ENCODE measurements at places on chromosomes 5 and 9. TPM values are rescaled to one million over a fixed set of nuclear protein-coding genes. Genes with fewer than 3 reads are reported as not detected.

DNA sequence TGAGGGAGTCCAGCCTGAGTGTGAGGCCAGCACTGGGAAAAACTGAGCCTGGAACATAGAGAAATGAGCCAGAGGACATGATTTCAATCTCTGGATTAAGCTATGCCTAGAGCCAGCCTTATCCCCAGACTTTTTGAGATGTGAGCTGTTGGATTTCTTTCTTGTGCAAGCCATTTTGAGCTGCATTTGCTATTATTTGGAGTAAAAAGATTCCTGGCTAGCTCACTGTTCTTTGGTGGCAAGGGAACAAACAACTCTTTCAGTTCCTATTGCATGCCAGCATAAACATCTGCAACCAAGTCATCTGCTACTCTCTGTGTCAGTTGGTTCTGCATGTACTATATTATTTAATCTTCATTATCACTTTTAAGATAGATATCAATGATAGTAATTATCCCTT, 70.1 kb upstream of the MAN2A1 start:
- H3K4me3 ChIP-seq: no peak overlapping the region
- no peaks in the 10 kb centered on the region for H3K36me3 ChIP-seq
- no peaks in the 10 kb centered on the region for H3K27me3 ChIP-seq

DNA sequence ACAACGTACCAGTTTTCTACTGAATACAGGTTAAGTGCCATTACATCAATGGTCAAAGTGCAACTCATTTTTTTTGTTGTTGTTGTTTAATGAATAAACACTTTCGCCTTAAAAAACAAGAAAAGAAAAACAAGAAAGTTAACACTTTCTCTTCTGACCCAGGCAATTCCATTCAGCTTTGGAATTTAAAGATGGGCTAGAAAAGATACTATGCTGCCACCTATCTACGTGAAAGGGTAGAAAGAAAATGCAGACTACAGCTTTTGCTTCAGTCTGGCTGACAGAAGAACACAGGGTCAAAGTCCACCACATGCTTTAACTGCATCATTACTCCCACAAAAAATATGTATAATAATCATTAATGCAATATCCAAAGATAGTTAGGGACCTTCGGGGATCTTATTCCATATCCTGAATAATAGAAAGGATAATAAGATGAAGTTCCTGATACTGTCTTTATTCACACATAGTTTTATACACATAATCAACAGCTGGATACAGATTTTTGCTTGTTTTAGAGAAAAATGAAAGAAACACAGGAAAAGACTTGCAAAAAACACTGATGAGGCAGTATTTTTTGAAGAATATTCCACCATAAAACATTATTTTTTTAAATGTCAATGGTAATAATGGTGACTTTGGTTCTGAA, 40.4 kb downstream of the ZDHHC21 start:
- no peak overlapping the region for H3K4me3 ChIP-seq
- DNase-seq: no peak
- H3K36me3 ChIP-seq: no peaks in the 10 kb centered on the region
- no peak overlapping the region for H3K27ac ChIP-seq
- H3K4me1 ChIP-seq: no peaks in the 10 kb centered on the region
- no peaks in the 10 kb centered on the region for H3K27me3 ChIP-seq

- no peak for DNase-seq
- peak overlapping the region; percentile 97 for H3K27ac ChIP-seq
- peaks cover 48% of the 10 kb centered on the region for H3K4me1 ChIP-seq
- H3K27me3 ChIP-seq: no peaks in the 10 kb centered on the region
These were observed 106.2 kb upstream of the FCN2 start for GRCh38 chr9:134774410-134774809.

The SPRY4 gene
- 44.5 TPM for total RNA-seq

DNA sequence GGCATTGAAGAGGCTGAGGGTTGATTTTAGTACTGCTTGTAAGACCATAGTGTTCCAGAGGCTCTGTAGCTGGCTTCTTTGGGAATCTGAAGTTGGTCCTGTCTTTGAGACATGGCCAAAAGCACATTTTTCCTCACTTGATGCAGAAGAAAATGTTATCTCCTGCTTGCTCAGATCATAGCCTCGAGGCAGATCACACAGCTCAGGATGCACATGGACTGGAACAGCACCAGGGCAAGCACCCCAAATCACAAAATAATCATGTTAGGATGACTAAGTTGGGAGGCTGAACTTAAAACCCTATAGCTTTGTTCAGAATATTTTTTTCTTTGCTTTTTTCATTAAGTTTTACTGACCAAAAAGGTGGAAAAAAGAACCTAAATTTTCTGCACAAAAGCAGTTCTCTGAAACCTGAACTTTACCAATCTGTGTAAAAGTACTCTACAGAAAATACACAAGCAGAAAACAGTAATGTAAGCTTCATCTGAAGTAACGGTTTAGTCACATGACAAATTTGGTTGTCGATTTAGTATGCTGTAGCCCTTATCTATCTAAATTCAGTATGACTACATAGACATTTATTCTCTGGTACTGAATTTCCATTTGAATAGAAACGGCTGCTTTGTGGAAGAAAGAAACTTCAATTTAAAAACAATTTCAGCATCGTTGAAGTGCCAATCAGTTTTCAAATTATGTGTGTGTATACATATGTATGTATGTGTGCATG, 3.4 kb downstream of the KLHL9 start:
- H3K27ac ChIP-seq: no peak overlapping the region
- no peak overlapping the region for H3K4me3 ChIP-seq
- DNase-seq: no peak

DNA sequence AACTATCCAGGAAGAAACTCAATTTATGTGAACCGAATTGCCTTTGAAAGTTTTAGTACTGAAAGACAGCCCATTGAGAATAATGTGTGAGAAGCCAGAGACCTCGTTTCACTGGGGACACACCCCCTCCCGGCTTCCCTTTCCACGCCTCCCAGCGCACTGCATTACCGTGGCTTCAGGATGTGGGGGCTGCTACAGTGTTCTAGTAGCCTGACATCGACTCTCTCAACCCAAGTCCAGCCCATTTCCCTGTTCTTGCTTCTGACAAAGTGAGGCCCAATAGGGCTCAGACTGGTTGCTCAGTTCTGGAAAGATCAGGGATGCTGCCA, 3.5 kb downstream of the PAX5 start:
- H3K36me3 ChIP-seq: no peaks in the 10 kb centered on the region
- no peak overlapping the region for H3K4me3 ChIP-seq
- H3K27ac ChIP-seq: no peak overlapping the region
- H3K4me1 ChIP-seq: peaks cover 7% of the 10 kb centered on the region
- no peak for DNase-seq
- H3K27me3 ChIP-seq: peaks cover 85% of the 10 kb centered on the region

- H3K4me3 ChIP-seq: no peak overlapping the region
- H3K36me3 ChIP-seq: peaks cover 18% of the 10 kb centered on the region
- peak overlapping the region; percentile 90 for H3K27ac ChIP-seq
- DNase-seq: peak; percentile 98
- H3K4me1 ChIP-seq: peaks cover 74% of the 10 kb centered on the region
- H3K27me3 ChIP-seq: no peaks in the 10 kb centered on the region
These were observed 51.4 kb downstream of the PFDN1 start for GRCh38 chr5:140251527-140251973.

GRCh38 chr9:121331549-121331948, 38.5 kb downstream of the STOM start:
- no peak overlapping the region for H3K27ac ChIP-seq
- H3K4me1 ChIP-seq: peaks cover 8% of the 10 kb centered on the region
- H3K4me3 ChIP-seq: no peak overlapping the region
- peaks cover 98% of the 10 kb centered on the region for H3K36me3 ChIP-seq
- H3K27me3 ChIP-seq: no peaks in the 10 kb centered on the region

- H3K27ac ChIP-seq: 0 out of 2 replicates have a peak overlapping the region, but pooled peaks have one; percentile 3
- no peaks in the 10 kb centered on the region for H3K36me3 ChIP-seq
- H3K27me3 ChIP-seq: no peaks in the 10 kb centered on the region
- no peak overlapping the region for H3K4me3 ChIP-seq
These were observed 28.9 kb upstream of the GRAMD2B start for GRCh38 chr5:126394211-126394788.

The LCN1 gene
- not detected for total RNA-seq

DNA sequence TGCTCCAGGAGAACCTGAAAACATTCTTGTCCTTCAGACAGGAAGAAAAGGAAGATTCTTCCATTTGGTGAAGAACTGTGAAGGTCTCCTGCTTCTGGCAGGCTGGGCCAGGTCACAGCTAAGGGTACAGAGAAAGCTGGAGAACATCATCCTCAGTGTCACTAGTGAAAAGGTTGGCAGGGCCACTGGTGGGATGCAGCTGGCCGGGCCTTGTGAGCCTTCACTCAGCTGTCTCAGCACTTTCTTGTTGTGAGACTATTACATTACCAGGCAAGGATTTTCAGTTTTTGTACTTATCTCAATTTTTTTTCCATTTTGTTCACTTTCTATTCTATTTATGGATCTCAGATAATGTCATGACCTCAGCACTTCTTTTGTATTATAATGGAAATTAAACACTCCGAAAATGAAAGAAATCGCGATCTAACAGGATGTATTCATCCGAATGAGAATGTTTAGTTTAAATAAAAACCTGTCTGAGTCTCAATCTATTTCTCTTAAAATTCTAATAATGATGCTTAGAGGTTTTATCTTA, 9.9 kb upstream of the IFNA8 start:
- no peaks in the 10 kb centered on the region for H3K36me3 ChIP-seq
- no peak for DNase-seq
- H3K27ac ChIP-seq: no peak overlapping the region
- H3K4me1 ChIP-seq: no peaks in the 10 kb centered on the region
- H3K4me3 ChIP-seq: no peak overlapping the region

DNA sequence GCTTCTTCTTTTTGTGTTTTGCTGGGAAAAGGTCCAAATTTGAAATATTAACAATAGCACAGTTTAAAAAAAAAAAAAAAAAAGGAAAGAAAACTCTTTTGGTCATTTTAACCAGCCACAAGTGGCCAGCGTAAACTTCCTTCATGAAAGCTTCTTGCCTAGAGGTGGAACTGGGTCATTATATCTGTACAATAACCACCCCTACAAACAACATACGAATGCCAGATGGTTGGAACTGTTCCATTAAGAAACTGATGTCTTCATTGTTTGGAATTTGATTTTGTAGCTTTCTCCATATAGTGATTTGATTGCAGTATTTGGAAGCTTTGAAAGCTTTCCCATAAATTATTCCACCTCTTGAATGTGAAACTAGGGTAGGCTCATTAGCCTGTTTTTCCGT, 18.3 kb upstream of the LPAR1 start:
- H3K27ac ChIP-seq: no peak overlapping the region
- H3K36me3 ChIP-seq: no peaks in the 10 kb centered on the region
- no peaks in the 10 kb centered on the region for H3K4me1 ChIP-seq
- no peak overlapping the region for H3K4me3 ChIP-seq

DNA sequence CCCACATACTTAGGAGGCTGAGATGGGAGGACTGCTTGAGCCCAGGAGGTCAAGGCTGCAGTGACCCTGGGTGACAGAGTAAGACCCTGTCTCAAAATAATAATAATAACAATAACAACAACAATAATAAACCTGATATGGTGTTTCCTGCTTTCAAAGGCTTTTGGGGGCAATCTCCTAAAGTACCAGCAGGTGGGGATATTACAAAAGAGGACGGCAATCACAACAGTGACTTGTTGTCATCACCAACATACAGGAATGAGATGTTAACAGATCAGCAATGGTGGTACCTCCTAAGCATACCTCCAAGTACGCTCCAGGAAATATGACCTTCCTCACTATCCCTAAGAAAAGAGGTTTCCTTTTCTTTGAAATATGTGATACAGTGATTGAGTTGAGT, 91.1 kb upstream of the RNF180 start:
- H3K36me3 ChIP-seq: no peaks in the 10 kb centered on the region
- no peaks in the 10 kb centered on the region for H3K4me1 ChIP-seq

DNA sequence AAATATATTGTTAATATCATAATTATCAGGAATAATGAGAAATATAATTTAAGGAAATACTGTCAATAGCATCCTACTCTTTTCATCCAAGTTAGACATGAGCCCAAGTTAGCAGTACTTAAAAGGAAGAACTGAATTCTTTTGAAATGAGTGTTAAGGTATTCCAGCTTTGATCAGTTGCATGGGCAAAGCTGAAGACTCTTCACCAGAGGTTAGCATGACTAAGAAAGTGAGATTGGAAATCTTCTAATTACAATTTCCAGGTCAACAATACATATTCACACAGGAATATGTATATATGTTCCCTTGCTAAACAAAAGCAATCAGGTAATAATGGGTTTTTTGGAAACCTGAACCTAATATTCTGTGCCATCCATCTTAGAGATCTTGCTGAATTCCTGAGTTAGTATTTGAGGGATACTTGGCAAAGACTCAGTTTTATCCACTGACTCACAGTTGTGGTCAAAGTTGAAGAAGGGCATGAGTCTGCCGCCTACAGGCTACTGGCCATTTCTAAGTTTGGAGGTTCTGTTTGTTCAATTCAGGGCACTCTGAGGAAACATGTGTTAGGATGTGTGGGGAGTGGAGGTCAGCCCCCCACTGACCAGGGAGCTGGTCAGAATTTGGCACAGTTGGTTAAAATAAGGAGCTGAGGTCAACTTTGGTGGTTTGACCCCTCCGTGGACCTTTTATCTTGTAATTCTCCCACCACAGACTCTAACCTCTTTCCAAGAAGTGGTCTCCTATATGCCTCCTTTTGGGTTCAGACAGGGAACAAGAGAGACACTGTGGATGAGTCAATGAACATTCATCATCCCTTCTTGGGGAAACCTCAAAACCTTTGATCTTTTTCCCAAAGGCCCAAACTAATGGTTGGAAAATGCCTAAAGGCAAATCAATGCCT, 118.3 kb downstream of the PIK3R1 start:
- no peak overlapping the region for H3K4me3 ChIP-seq
- H3K27me3 ChIP-seq: no peaks in the 10 kb centered on the region
- no peaks in the 10 kb centered on the region for H3K36me3 ChIP-seq
- no peak overlapping the region for H3K27ac ChIP-seq
- no peaks in the 10 kb centered on the region for H3K4me1 ChIP-seq

GRCh38 chr9:14347406-14348122, 33.6 kb upstream of the NFIB start:
- no peaks in the 10 kb centered on the region for H3K27me3 ChIP-seq
- DNase-seq: no peak
- peaks cover 5% of the 10 kb centered on the region for H3K4me1 ChIP-seq
- no peaks in the 10 kb centered on the region for H3K36me3 ChIP-seq

DNA sequence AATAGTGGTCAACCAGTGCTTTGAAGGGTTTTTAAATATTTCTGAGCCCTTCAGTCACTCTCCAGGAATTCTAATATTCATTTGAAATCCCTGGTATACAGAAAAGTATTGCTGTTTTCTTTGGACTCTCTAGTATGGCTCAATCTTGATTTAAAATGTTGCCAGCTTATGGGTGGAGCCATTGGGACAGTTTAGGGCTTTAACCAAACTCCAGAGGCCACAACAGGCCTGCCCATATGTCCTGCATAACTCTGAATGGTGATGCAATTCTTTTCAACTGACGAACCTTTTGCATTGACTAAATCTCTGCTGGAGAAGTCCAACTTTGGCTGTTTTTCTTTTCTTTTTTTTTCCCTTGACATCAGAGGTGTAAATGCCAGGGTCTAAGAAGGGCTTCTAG, 10.3 kb upstream of the ANKHD1 start:
- H3K4me1 ChIP-seq: no peaks in the 10 kb centered on the region
- no peak overlapping the region for H3K4me3 ChIP-seq
- no peak overlapping the region for H3K27ac ChIP-seq

Data from SJSA1 (cell line).